ENCODE measurements at places on chromosomes 5 and 9. TPM values are rescaled to one million over a fixed set of nuclear protein-coding genes. Genes with fewer than 3 reads are reported as not detected.

- peak; percentile 19 for DNase-seq
Measured at GRCh38 chr5:91468651-91469422, 85.7 kb upstream of the ARRDC3 start.

- DNase-seq = no peak
Measured at GRCh38 chr5:59732301-59732700, 161.2 kb downstream of the PDE4D start.

Gene CCNI2
- total RNA-seq = not detected

GRCh38 chr9:80784647-80785046 is 904.7 kb downstream of the TLE1 start:
- no peak for DNase-seq

- peak; percentile 97 for DNase-seq
Measured at GRCh38 chr9:94166236-94166975, 82.1 kb downstream of the PTPDC1 start.

DNA sequence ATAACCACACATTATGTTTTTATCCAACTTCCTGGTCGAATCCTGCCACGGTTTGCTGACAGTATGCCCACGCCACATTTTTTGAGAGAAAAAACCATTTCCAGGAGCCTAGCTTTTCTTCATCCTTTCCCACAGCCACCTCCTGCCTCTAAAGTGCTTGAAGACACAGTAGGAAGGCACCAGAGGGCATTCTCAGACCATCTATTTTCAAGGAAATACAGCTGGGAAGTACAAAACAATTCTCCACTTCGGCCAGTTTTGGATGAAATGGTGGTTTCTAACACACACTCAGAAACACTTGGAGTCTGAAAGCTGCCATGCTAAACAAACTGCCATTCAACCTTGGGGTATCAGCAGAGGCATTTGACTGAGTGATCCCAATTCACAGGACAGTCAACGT is 86.3 kb upstream of the RPS23 start:
- DNase-seq = peak; percentile 66

Gene ZFYVE16
- 7.3 TPM for total RNA-seq

Gene MARVELD2
- 12.5 TPM for total RNA-seq

Gene OR1Q1
- not detected for total RNA-seq

- DNase-seq = no peak
Measured at GRCh38 chr9:68443624-68444023, 87.2 kb downstream of the PGM5 start.

- DNase-seq = no peak
Measured at GRCh38 chr5:168740811-168741213, 161.6 kb upstream of the PANK3 start.

DNA sequence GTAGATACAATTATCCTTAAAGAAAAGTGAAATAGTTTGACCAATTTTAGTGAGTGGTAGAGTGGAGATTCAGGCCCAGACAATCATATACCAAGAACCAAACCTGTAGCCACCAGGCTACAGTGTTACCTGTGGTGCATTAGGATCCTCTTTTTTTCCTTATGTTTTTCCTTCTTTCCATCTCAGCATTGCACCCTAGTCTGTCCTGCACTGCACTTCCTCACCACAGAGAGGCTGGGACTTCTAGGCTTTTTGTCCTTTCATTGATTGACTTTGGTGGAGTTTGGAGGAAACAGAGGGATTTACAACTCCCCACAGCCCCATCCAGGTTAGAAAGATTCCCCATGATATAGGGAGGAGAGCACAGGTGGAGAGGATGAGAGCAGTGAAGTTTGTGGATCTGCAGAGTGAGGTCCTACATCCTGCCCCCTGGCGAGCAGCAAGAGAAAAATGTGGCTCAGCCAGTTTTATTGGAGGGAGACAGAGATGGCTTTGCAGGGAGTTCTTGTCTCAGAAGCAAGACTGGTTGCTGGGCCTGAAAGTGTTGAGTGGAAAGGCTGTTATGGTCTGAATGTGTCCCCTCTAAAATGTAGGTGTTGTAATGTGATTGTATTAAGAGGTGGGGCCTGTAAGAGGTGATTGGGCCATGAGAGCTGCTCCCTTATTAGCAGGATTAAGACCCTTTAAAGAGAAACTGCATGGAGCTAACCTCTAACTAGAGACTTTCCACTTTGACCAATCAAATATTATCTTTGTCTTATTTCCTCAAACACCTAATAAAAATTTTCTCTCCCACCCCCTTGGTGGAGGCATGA is 36.2 kb downstream of the KIF4B start:
- DNase-seq = peak; percentile 31

DNA sequence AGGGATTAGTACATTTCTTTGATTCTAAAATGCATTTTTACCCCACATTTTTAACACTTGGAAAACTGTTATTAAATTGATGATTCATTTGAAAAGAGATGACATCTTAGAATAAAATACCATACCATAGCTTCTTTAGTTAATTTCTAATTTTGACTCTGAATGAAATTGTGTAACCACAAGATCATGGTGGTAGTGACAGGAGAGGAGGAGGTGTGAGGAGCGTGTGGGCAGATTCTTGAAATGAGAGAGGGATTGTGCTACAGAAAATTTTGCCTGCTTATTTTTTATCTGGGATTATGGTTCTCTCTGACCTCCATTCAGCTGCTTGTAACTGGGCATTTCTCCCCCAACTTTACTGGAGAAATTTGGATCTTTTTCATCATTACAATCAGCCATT is 173.3 kb upstream of the CLINT1 start:
- DNase-seq = no peak

Gene ROR2
- total RNA-seq = not detected

- DNase-seq = no peak
Measured at GRCh38 chr9:87065981-87066380, 118.7 kb upstream of the GAS1 start.

- DNase-seq = peak; percentile 86
Measured at GRCh38 chr9:18493451-18493993, 19.6 kb downstream of the ADAMTSL1 start.

DNA sequence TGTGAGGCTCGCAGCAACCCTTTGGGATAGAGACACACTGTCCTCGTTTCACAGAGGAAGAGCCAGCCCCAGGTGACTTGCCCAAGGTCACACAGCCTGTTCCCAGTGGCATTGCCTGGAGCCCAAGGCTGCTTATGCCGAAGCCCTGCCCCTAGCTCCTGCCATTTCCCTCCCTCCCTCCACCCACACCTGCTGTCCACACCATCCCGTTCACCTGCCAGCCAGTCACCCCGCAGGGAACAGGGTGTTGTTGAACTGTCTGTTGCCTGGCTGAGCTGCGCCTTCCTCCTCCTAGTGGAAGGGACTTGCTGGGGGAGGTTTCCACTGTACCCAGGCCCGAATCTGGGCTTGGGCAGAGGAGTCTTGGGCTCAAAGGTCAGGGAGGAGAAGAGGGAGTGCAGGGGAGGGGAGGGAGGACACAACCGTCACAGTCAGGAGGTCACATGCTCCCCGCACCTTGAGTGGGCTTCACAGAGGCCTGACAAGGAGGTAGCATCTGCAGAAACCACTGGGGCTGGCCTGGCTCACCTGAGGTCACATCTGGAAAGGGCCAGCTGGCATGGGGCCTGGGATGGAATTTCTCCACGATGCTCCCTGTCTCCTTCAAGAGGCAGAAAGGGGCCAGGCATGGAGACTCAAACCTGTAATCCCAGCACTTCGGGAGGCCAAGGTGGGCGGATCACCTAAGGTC is 6.3 kb downstream of the TTC16 start:
- no peak for DNase-seq

Data from PC-3 (cell line).